Inflammatory macrophage treated with lipopolysaccharide for 4 hours (primary cell): ENCODE measurements at places on chromosomes 7 and 10.

- DNase-seq: no peak
These were observed 33.2 kb downstream of the KMT2C start for GRCh38 chr7:152402384-152403250.

DNA sequence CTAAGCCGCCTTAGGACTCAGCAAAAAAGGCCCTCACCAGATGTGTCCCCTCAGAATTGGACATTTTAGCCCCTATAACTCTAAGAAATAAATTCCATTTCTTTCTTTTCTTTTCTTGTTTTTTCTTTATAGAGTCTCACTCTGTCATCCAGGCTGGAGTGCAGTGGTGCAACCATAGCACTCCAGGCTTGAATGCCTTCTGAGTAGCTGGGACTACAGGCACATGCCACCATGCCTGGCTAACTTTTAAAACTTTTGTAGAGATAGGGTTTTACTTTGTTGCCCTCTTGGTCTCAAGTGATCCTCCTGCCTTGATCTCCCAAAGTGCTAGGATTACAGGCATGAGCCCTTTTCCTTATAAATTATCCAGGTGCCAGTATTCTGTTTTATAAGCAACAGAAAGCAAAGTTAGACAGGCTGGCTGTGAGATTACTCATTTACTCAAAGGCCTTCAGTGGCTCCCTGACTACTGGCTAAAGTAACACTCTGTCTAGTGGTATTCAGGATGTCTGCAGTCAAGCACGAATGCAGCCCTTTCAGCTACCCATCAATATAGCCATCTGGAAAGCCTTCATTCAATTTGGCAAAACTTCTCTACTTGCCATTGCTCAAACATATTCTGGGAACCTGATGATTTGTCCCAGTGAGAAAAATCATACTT lies 128.6 kb downstream of the ICA1 start:
- DNase-seq: no peak

DNA sequence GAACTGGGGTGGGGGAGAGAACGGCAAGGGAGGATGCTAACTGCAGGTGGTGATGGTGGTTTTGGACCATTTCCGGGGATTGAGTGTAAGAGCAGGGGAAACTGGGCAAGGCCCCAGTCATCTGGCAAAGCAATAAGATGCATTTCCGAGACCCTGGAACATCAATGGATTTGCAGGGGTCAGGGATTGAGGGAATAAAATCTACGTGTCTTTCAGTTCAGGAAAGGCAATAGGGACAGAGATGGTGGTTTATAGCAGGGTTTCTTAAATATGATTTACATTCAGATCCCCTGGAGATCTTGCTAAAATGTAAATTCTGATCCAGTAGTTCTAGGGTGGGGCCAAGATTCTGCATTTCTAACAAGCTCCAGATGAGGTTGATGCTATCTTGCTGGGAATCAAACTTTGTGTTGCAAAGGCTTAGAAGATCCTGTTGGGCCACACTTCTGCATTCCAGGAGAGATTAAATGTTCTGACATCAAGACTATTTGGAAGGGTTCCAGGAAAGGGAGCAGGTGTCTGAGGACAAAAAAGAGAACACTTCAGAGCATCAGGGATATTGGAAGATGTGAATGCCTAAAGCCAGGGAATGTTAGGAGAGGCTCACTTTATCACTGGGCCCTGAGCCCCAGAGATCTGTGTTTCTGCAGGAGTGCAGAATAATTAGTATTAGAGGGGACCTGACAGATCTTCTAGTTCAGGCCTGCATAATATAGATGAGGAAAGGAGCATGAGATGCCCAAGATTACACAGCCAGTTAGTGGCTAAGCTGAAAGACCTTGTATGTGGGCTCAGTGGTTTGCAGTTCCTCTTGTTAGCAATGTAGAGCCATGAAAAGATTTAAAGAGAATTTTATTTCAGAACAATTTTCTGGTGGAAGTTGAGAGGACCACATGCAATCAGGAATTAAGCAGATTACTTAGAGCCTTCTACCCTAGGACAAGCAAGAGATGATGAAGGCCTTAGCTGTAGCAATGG lies 32.4 kb downstream of the BLNK start:
- DNase-seq: peak; percentile 21

DNA sequence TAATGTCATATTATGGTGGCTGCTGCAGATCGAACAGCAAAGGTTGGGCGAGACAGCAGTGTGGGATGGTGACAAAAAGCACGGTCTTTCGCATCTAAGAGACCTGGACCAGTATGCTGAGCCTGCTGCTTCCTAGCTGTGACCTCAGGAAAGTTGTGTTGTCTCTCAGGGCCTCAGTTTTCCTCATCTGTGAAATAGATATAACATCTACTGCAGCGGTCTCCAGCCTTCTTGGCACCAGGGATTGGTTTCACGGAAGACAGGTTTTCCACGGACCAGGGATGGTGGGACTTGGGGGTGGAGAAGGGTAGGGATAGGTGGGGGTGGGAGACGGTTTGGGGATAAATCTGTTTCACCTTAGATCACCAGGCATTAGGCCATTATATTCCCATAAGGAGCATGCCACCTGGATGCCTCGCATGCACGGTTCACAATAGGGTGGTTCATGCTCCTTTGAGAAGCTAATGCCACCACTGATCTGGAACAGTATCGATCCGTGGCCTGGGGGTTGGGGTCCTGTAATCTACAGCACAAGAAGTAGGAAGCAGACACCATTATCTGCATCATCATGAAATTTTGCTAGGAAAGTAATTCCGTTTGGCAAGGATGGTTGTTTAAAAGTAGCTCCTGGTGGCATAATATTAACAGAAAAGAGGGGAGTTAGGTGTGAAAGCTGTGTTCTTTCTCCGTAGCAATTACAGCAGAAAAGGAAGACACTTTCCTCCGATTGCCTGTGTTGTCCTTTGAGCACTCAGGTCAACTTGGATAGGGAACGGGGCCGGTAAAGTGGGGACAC lies 10.8 kb downstream of the KLF6 start:
- DNase-seq: peak; percentile 54

- no peak for DNase-seq
These were observed 22.3 kb upstream of the TMEM26 start for GRCh38 chr10:61475449-61475873.

GRCh38 chr10:9643782-9644181 lies 1373.9 kb upstream of the CELF2 start:
- DNase-seq: no peak

DNA sequence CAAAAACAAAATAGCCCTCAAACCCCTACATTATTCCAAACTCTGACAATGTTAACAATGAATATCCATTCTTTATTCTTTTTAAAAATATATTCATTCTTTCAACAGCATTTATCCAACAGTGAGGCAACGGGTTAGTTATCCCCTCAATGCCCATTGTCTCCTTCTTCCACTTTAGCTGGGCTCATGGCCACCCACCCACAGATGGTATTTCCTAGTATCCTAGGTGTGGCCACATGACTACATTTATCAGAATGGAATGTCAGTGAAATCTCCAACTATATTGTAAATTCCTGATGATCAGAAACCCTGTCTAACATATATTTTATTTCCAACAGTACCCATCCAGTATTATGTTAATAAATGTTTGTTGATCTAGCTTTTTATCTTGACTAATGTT lies 13.6 kb downstream of the HOXA1 start:
- DNase-seq: no peak

DNA sequence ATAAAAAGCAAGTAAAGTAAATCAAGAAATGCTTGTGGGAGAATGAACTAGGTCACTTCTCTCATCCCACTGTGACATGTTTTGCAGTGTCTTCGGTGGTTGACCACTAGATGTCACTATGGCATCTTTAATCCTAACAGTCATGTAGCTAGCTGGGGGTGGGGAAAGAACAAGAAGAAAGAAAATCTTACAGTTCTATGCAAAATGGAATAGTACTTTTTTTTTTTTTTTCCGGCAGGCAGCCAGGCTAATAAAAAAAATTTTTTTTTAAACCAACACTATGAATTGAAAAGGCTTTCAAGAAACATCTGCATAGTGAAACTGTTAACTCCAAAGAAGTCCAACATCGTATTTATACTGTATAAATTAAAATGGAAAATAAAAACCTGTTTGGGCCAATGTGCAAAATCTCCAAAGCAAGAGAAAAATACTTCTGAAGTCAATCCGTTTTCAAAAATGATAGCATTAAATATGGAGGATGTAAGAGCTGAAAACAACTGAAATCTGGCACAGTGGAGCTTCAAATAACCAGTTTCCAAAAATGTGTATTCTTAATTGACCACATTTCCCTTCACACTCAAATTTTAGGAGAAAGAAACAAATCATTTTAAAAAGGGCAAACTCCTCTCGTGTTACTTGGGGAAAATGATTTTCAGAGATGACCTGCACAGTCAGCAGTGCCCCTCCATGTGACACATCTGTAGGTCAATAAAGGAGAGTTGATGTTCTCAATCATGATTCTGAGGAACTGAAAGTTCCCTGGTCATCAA lies 38.5 kb downstream of the CDK1 start:
- peak; percentile 74 for DNase-seq

DNA sequence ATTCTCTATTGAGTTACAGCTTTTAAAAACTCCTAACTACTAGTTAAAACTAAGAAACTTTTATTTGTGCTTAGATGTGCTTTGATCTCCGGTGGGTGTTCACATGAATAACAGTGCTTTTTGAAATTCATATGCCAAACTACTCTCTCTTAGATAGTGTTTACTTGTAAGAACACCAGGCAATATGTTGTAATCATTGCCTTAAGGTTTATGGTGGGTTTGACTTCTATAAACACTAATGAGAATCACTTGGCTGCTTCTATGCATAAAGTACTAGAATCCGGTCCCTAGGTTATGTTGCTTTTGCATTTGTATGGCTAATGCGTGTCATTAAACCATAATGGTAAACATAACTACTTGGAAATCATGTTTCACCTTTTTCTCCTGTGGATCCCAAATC lies 203.9 kb upstream of the VSTM2A start:
- no peak for DNase-seq

DNA sequence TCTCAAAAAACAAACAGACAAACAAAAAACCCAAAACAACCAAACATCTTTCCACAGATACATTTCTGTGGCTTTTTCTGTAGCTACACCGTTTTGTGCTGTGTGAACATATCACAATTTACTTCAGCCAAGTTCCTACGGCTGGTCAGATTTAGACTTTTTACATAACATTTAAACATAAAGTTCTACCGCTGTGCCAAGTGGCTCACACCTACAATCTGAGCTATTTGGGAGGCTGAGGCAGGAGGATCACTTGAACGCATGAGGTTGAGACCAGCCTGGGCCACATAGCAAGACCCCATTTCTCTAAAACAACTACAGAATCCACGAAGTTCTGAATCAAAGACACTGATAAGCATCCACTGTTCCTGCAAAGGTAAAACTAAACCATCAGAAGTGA lies 30.3 kb downstream of the DAGLB start:
- no peak for DNase-seq

DNA sequence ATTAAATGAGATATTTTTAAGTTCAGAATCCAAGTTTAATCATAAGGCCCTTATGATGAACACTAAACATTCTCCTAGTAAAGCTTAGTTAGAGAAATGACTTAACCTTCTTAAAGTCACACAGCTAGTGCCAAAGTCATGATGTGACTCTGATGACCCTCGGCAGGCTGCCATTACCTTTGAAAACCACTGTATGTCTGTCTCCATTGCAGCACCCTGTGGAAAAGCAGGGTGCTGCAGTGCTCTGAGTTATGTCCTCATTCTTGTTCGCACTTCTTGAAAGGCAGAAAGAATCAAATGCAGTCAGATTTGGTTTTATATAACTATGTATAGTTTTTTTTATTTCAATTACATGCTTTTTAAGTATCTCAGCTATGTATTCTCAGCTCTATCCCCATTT lies 105.0 kb downstream of the PHTF2 start:
- DNase-seq: peak; percentile 36

DNA sequence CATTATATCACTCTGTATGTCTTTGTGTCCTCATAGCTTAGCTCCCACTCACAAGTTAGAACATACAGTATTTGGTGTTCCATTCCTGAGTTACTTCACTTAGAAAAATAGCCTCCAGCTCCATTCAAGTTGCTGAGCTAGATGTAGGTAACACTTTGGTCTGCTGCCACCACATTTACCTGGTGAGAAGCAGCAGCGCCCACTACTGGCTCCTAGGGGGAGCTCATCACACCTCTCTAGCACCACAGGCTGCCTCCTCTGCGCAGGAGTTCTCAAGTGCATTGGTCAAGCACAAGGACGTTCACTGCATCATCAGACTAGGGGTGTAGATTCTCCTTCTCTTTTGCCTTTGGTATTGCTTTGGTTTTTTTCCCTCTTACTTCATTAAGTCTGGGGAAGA lies 530.9 kb upstream of the AUTS2 start:
- DNase-seq: no peak

DNA sequence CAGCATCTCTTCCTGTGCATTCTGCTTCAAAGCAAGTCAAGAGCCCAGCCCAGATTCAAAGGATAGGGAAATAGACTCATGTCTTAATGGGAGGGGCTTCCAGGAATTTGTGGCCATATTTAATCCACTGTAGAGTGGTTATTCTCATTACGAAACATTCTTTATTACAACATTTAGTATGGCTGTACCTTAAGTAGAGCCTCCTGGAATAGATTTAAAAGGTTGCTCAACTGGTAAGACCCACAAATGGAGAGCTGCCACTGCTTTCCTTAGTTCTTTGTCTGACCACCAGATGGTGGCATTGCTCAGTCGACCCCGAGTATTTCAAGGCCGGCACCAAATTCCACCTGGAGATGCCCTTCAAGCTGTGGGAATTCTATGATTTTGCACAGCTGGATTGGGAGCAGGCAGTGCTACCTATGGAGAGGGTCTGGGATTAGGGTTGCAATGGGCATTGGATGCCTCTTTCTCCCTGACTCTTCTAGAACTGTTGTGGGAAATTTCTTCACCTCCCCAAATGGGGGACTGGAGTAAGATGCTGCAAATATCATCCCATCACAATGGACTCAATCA lies 102.2 kb downstream of the RBM20 start:
- DNase-seq: peak; percentile 41

- peak; percentile 29 for DNase-seq
These were observed 54.2 kb upstream of the CDCA7L start for GRCh38 chr7:21999896-22000295.
